ENCODE measurements at places on chromosomes 7 and 10.

DNA sequence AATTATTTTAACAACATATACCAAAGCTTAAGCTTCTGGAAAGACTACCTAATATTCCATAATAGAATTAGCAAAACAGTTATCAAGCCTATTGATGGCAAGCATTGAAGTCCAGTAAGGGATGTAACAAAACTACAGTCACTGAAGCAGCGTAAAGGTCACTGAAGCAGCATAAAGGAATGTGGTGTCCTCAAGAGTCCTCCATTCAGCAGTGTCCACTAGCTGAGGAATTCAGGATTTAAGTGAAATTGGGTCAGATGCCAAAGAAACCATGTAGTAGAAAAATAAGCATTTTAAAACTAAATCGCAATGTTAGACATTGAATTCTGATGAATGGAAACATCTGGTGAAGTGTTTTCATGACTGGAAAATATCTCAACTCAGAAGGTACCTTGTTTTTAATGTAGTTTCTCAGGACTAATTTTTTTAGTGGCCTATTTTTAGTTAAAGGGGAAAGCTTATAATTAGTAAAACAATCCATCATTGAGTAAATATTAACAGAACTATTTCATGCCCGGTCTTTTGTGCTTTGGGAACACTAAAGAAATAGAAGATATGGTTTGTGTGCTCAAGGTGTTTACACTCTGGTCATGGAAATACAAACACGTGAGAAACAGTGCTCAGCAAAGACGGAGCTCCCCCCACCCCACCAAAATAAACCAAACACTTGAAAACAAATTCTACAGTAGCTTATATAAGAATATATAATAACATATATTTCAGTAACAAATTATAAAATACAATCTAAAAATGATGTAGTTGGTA, 121.4 kb downstream of the CDK14 start:
- DNase-seq = no peak

DNA sequence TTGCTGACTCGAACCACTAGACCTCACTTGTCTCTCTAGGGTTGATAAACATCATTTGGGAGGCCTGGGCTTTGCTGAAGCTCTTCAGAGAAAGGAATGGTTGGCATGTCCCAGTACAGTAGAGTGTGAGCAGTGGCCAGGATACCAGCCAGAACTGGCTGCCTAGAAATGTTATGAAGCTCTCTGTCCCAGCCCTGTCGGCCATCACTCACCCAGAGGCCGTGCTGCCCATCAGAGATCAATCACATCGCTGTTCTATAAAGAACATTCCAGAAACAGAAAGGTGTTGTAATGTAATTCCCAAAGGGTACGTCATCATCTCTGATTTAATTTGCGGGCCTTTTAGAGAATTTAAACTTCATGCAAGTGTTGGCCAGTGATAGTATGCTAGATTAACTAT, 111.5 kb downstream of the PRPF18 start:
- DNase-seq = no peak

- DNase-seq = no peak
Measured at GRCh38 chr7:54823776-54824175, 64.8 kb upstream of the SEC61G start.

DNA sequence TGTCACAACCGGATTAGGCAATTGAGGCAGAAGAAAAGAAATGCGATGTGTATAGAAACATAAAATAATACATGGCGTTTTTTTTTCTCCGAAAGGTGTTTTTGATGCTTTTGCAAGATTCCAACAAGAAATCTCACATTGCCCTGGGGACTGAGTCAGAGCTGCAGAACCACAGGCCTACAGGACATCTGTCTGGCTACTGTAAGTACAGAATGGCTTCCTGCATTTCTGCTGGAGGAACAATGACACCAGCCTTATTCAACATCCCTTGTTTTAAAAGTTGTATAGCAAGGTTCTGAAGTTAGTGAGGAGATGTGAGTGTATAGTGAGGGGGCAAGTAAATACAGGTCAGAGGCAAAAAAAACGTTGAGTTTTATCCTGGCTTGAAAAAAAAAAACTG, 256.4 kb downstream of the ABCA13 start:
- no peak for DNase-seq

- no peak for DNase-seq
Measured at GRCh38 chr7:140051820-140052219, 10.9 kb downstream of the PARP12 start.

- no peak for DNase-seq
Measured at GRCh38 chr10:43765516-43765915, 116.8 kb upstream of the ZNF32 start.

GRCh38 chr7:40199076-40199802, 64.4 kb downstream of the SUGCT start:
- no peak for DNase-seq
